ENCODE measurements at places on chromosomes 5 and 9. TPM values are rescaled to one million over a fixed set of nuclear protein-coding genes. Genes with fewer than 3 reads are reported as not detected.

DNA sequence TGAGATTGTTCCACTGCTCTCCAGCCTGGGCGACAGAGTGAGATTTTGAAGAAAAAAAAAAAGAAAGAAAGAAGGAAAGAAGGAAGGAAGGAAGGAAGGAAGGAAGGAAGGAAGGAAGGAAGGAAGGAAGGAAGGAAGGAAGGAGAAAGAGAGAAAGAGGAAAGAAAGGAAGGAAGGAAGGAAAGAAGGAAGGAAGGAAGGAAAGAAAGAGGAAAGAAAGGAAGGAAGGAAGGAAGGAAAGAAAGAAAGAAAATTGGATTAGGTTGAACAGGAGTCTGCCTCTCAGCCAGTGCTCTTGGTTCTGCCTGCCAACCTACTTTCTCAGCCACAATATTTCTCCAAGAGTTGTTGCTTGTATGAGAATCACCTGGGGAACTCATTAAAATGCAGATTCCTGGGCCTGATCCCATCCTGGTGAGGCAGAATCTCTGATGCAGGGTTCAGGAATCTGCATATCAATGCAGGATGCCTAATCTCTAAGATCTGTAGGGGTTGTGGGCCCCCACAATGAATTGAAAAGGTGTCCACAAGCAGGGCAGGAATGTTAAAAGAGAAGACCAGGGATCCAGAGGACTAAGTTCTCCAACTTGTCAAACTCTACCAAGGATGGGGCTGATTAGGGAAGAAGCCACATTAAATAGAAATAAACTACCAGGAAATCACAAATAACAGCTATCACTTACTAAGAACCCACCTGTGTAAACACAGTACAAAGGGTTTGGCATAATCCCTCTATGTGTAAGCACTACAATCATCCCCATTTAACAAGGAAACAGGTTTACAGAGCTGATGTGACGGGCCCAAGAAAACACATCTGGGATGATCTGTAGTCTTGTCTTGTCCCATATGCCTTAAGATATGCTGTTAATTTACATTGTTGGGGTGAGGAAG lies 23.4 kb upstream of the GALNT10 start:
- no peak for DNase-seq

GRCh38 chr9:29214690-29215253 lies 1641.5 kb upstream of the C9orf72 start:
- DNase-seq, result no peak

DNA sequence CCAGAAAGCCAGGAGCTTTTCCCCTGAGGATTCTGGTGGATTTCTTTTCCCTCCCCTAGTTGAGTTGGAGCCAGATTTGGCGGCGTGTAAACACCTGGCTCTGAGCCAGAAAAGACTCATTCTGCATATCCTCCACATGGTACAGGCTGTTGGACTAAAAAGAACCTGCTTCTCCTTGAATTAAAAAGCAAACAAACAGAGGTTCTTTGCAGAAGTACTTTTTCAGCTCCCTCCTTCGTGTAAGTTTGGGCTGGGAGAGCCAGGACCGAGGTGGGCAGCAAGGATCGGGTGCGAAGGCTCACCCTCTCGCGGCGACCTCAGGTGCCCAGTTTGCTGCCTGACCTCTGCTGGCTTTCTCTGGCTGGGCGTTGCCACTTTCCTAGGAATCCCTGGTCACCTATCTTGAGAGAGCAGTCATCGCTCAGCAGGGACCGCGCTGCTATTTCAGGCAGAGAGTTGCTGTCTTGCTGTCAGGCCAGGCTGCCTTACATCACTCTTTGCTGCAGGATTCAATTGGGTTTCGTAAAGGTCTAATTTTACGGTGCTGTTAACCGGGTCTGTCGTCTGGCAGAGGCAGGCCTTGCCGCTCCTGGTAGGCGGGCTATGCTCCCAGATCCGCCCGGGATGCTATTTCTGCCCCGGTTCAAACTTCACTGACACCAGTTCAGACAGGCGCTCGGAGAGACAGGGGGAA lies 3.2 kb downstream of the PAPPA start:
- DNase-seq, result no peak

DNA sequence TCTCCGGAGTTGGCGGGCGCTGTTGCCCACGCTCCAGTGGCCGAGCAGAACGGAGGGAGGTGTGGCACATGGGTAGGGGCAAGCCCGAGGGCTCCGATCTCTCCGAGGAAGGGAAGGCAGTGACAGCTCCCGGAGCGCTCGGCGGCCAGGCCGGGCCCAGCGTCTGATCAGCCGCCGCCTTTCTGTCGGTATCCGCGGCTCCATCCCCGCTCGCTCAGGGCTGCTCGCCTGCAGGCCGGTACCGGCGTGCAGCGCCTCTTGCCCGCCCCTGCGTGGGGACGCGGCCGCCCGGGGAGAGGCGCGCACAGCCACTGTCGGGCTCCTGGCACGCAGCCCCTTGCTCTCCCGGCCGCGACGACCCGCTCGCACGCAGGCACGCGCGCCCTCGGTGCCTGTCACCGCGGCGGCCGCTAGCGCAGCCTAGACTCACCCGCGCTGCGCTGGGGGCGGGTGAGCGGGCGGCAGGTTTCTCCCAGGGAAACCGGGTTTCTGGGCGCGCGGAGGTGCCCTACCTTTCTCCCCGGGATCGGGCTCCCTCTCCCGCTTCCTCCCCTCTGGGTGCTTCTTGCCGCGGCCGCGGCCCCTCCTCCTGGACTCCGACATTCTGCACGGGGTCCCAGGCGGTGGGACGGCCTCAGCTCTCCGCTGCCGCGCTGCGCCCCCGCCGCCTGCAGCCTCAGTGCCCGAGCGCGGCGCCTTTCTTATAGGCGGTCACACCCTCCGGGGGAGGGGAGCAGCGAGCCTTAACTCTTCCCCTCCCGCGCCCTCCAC lies 108.4 kb downstream of the PSD2 start:
- DNase-seq, result no peak

GRCh38 chr9:136910901-136911245 lies 24.6 kb downstream of the TRAF2 start:
- DNase-seq, result no peak

DNA sequence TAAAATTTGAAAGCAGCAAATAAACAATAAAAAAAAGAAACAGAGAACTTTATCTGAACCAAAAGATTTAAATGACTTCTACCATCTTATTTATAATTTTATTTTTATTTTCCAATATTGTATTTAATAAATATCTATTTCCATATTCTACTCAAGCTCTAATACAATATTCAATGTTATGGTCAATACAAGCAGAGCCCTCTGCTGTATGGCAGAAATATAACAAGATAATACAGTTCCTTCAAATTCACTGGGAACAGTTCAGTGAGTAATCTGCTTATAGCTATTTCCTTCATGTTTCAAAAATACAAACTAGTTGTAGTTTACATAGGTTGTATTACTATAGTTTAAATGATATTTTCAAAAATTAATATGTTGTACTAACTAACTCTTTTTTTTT lies 332.7 kb downstream of the PRDM9 start:
- DNase-seq, result no peak

DNA sequence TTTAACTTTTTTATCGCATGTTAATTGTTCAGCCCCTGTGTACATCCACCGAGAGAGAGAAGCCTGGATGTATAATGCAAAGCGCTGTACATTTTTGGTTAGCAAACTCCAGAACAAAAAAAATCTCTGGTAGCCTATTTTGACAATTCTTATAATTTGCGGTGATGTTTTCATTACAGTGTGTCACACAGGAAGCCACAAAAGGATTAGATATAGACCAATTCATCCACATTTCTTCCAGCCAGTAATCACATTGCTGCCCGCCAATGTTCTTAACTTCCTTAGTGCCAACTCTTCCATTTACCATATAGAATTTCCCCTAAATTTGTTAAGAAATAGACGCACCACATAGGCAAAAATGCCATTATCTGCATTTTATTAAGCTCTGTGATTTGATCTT lies 435.6 kb downstream of the EFNA5 start:
- no peak for DNase-seq

GRCh38 chr9:660227-660626 lies 181.3 kb upstream of the DMRT1 start:
- no peak for DNase-seq

GRCh38 chr5:50794812-50795211 lies 128.4 kb downstream of the PARP8 start:
- DNase-seq, result no peak

- no peak for DNase-seq
Observed at GRCh38 chr9:120886490-120886967, 9.5 kb upstream of the PHF19 start.

DNA sequence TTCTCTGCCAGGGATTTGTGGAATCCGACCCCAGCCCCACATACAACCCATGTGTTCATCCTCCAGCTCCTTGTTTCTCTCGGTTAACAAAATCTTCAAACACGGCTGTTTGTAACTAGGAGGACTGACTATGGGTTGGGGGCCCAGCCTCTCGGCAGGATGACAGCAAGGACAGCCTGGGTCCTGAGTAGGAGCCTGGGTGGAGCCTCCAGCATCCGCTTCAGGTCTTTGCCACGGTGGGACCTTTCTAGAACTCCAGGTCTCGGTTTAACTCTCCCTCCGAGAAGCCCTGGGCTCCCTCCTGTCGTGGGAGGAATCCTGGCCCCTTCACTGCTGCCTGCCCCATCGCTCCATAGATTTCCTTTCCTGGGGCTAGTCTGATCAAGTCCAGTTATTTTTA lies 248.5 kb downstream of the PBX3 start:
- DNase-seq, result no peak

SPINK7 gene
- 33.6 TPM for polyA plus RNA-seq

IRGM gene
- polyA plus RNA-seq, result 1.6 TPM

AQP3 gene
- 129 TPM for polyA plus RNA-seq

DOK3 gene
- 13.4 TPM for polyA plus RNA-seq

PDLIM7 gene
- polyA plus RNA-seq, result 61.9 TPM

SH2D3C gene
- 25.1 TPM for polyA plus RNA-seq

All from thymus (tissue), 14 donors.